ENCODE measurements at places on chromosomes 5 and 9.
A peak's percentile ranks its signal among the peaks of the same experiment; 100 is the strongest.

GRCh38 chr5:14492331-14492964, 89.1 kb upstream of the OTULINL start:
- no peak for DNase-seq

- DNase-seq: no peak
Measured at GRCh38 chr9:72816666-72817065, 136.2 kb downstream of the ALDH1A1 start.

- DNase-seq: no peak
Measured at GRCh38 chr9:116647515-116647809, 39.6 kb upstream of the TRIM32 start.

- peak; percentile 48 for DNase-seq
Measured at GRCh38 chr9:127921557-127922120, 4.8 kb upstream of the ST6GALNAC4 start.

All from fibroblast of skin of right quadriceps (primary cell).